ENCODE measurements at places on chromosomes 4 and X.

DNA sequence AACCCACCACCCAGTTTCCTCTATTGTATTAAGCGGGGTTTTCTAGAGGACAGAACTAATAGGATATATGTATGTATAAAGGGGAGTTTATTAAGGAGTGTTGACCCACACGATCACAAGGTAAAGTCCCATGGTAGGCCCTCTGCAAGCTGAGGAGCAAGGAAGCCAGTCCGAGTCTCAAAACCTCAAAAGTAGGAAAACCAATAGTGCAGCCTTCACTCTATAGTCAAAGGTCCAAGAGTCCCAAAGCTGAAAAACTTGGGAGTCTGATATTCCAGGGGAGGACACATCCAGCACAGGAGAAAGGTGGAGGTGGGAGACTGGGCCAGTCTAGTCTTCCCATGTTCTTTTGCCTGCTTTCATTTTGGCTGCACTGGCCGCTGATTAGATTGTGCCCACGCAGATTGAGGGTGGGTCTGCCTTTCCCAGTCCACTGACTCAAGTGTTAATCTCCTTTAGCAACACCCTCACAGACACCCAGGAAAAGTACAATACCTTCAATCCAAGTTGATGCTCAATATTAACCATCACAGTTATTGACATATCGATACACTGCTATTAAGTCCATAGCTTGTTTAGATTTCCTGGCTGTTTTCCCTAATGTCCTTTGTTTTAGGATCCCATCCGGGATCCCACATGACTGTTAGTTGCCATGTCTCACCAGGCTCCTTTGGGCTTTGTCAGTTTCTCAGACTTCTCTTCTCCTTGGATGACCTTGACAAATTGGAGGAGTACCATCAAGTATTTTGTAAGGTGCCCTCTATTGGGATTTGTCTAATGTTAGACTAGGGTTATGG lies 12.2 kb downstream of the UCHL1 start:
- no peak for DNase-seq

DNA sequence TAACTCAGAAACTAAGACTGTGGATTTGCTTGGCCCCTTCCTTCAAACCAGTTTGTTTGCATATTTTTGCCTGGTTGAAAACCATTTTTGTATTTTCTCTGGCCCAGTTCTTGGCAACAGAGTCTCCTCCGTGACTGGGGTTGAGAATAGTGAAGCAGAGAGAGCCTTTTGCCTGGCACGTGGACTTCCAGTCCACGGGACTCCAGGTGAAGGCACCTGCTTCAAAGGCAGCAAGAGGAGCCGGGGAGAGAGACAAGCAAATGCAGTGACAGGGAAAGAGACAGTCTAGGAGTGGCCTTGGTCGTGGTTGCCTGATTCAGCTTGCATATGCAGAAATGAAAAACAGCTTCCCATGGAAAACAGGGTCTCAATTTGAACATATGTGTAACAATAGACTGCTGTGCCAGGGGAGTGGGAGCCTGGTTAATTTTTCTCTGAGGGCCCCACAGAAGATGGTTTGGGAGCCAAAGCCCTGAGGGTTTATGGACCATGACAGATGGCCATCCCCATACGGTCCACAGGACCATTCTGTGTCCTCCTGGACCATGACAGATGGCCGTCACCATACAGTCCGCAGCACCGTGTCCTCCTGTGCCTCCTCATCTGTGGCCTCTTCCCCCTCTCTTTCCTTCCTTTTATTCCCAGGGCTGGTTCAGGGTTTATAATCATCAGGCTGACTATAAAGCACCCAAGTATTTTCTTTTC lies 272.2 kb upstream of the RASGEF1B start:
- no peak for DNase-seq

DNA sequence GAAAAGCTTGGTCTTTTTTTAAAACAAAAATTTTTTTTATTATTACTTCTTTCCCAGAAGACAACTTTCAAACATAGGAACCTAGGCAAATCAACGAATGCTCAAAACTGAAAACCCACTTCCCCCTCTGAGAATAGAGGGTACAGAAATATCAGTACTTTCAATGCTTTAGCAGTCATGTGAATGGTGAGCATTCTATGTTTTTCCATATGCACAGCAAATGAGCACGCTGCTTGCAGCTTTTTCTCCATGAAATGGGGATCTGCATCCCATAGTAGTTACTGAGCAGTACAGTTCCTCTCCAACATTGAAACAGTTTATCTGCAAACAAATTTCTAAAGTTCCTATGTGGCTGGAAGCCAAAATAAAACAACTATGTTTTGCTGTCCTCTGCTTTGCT lies 108.4 kb upstream of the BMP2K start:
- no peak for DNase-seq

GRCh38 chr4:74258963-74259362 lies 49.3 kb upstream of the EPGN start:
- DNase-seq, result no peak

DNA sequence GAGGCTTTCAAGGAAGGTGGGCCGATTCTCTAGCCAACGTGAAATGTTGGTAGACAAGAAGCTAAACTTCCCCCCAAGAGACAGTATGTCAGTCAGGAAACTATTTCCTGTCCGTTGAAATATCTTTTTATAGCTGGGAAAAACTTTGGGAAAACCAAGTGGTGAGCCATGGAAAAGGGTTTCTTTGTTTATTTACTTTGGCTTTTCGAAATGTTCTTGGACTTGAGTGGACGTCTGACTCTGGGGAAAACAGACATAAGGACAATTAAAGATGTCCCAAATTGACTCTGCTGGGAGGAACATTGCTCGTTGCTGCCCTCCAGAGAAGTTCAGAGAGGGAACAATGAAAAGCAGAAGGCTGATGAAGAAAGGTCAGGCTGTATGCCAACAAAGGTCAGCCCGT lies 295.4 kb downstream of the RAPGEF2 start:
- no peak for DNase-seq

DNA sequence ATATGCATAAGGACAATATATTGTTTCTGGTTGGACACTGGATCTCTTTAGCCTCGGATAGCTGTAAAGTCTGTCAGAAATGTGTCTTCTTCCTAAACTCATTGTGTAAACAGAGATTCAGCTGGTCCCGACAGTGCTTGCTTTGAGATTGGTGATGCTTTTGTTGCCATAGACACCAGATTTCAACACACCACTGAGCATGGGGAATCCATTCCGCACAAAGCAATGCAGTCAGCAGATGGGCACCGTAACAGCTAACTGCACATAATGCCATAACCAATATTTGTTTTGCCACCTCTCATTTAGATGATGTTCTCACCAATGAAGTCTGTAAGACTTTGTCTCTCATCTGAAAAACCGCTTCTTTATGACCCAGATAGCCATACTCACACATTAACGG lies 33.3 kb upstream of the FAM47C start:
- no peak for DNase-seq

DNA sequence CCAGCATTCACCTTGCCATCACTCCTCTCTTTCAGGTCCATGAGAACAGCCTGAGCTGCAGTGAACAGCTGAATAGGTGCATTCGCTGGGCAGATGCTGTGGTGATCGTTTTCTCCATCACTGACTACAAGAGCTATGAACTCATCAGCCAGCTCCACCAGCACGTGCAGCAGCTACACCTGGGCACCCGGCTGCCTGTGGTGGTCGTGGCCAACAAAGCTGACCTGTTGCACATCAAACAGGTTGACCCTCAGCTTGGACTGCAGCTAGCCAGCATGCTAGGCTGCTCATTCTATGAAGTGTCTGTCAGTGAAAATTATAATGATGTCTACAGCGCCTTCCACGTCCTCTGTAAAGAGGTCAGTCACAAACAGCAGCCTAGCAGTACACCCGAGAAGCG lies 3.2 kb downstream of the RASL11B start:
- DNase-seq, result no peak
